ENCODE measurements at places on chromosomes 2 and 18.

- DNase-seq: no peak
These were observed 57.7 kb downstream of the CWC22 start for GRCh38 chr2:179949438-179949837.

DNA sequence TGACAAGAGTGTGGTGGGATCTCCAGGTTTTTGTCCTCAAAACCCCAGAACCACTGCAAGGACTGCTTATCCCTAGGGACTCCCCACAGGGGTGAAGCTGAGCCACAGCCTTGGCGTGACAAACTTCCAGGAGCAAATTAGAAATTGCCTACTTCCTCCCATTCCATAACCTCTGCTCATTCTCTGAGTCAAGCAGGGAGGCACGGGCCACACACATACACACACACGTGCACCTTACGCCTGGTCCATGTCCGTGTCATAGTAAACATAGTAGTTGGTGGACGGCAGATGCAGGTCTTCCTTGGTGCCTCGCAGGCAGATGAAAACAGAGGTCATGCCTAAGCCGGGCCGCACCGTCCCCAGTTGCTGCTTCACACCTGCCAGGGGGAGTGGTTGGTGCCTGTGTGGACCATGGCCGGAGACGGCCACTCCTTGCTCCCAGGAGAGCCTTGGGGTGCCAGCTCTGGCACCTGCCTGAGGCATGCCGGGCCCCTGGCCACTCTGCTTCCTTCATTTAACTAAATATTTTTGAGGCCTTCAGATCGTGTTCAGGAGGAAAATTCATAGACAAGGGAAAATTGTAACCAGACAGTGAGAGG is 9.9 kb downstream of the RETSAT start:
- DNase-seq: no peak

- no peak for DNase-seq
These were observed 108.7 kb downstream of the RGPD3 start for GRCh38 chr2:106359512-106359911.

- no peak for DNase-seq
These were observed 138.1 kb downstream of the TWIST2 start for GRCh38 chr2:238985931-238986446.

GRCh38 chr2:105007367-105007766 is 30.5 kb upstream of the MRPS9 start:
- no peak for DNase-seq

GRCh38 chr2:216056739-216057138 is 24.9 kb downstream of the PECR start:
- no peak for DNase-seq

GRCh38 chr18:30481871-30482270 is 560.7 kb downstream of the DSC3 start:
- DNase-seq: no peak

GRCh38 chr2:174412256-174412655 is 16.7 kb downstream of the SCRN3 start:
- DNase-seq: no peak
